ENCODE measurements at places on chromosomes 5 and 9.

DNA sequence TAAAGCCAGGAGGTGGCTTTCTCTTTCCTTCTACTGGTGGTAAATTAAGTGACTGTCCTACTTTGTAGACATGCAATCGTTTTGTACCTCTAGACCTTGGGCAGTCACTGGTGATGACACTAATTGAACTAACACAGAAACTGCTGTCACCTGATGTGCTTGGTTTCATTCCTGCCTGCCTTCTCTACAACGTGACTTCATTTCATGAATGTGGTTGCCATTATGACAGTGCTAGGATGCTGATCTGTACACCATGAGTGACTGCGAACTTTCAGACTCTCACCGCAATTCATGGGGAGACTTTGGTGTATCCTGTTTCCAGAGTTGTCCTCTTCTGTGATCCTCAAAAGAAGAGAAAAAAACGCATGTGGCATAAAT, 47.5 kb downstream of the UBE2QL1 start:
- no peak for DNase-seq

DNA sequence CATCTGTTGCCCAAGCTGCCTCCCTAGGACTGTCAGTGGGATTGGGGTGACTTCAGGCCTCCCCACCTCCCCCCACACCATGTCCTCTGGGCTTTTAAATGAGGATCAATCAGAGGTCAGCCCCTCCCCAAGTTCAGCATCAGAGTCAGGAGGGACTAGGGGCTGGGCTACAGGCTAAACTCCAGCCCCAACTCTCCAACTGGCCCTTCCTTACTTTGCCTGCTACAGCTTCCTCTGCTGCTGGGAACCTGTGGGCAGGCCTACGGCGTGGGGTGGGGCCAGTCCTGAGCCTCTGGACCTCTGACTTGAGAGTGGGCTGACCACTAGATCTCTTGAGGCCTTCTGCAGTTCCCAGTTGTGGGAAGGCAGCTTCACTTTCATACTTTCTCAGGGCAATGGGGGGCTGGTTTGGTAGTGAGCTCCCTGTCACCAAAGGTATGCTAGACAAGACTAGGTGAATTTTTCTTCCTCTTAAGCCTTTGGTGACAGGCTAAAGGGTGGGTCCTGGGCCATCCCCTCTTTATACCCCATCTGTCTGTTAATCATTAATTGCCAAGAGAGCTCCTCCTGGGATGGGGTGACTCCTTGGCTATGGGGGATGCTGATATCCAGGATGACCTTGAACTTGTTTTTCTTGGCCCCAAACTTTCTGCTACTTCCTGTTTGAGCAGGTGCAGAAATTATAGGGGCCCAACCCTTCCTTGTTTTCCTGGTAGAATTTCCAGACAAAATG, 10.8 kb upstream of the DAB2IP start:
- no peak for DNase-seq

DNA sequence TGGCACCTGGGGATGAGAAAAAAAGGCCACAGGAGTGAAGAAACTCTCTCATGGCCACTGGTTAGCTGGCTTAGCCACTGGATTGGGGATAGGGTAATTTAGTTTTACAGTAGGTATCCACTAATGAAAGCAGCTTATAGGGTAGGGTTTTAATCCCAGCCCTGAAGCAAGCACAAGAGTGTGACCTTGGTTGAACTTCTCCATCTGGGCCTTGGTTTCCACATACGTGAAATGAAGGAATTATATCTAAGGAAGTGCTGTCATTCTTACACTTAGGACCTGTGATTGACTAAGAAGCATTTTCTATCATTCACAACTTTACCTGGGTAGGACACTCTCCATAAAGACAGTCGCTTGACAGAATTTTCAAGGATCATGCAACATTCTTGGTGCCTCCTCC, 49.6 kb downstream of the FAT2 start:
- DNase-seq: no peak

DNA sequence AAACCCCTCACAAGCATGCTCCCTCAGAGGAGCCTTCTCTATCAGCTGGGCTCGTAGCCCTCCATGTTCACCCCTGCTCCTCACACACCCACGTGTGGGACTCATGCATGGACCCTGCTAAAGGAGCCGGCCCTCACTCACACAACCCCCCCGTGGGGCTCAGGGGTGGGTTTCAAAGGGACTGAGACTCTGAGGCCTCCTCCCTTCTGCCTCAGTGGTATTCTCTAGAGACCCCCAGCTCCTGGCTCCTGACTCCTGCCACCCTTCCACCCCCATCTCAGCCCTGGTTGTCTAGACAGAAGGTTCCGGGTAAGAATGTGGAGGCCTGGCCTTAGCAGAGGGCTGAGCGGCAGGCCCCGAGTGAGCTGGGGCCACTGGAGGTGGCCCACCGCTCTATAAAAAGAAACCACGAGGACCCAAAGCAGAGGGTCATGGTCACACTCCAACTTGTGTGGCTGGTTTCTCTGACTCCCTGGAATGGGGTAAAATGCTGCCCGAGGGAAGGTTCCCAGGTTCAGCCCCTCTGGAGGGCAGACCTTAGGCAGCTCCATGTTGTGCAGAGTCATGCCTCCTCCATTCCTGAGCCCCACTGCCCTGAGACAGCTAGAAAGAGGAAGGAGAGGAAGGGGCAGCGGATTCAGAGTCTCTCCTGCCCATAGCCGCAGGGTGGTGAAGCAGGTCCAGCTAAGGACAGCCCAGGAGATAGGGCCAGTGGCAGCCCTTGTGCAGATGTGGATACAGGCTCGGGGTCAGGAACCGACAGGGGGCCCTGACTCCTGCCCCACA, 10.8 kb downstream of the SEPTIN8 start:
- DNase-seq: no peak

DNA sequence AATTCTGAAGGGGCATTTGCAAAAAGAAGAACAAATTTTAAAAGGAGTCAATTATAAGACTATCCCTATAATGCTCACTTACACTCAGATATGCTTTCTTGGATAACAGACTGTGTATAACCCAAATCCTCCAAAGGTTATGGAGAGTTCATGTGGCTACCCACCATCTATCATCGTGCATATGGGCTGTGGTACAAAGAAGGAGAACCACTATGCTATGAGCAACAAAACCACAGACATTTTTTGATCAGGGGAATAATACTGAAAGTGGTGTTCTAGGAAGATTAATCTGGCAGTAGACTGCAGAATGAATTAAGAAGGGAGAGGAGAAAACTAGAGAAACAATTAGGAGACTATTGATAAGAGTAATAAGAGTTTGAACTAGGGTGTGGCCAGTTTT, 16.8 kb downstream of the NR3C1 start:
- DNase-seq: no peak

- DNase-seq: no peak
Measured at GRCh38 chr9:131690941-131691573, 48.8 kb downstream of the RAPGEF1 start.

DNA sequence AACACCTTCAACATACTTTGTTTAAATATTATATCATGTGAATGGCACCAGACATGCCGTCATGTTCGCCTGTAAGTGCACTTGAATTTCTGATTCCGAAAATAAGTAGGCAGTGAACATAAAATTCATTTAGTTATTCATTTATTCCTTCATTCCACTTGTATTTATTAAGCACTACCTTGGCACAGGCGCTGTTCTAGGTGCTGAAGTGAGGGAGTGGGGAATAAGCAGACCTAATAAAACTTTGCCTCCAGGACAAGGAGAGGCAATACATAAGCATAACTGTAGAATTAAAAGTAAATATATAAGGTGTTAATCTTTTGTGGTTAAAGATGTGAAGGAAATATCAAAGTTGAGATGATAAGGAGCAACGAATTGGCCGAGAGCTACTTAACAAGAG, 297.4 kb downstream of the TENT4A start:
- no peak for DNase-seq

GRCh38 chr5:67578011-67578410, 381.4 kb upstream of the CD180 start:
- DNase-seq: no peak

DNA sequence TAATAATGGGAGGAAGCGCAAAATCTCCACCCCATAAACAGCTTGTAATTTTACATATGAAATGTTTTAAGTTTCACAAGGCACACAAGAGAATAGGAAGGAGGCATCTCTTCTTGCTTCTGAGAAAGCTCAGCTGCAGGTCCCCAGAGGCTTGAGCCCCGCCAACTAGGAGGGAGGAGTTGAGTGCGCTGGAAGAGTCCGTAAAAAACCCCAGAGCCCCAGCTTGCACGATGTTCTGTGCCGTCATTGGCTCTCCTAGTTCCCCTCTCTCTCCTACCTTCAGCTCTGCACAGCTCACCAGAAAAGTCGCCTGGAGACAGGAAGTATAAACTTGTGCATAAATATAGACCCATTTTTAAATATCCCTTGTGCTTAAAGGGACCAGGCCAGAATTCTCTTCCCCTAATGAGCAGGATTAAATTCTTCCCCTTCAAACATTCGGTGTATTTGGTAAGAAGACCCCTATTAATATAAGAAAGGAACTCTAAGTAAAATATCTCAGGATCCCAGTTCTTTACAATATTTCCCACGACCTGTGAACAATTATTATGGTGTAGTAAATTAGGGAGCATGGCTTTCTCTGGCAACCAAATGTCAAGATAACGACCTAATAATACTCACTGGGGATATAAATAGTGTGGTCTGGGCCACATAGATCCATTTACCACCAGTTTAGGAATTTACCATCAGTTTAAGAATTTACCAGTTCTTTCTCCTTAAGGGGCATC, 13.7 kb downstream of the GLRX start:
- peak; percentile 55 for DNase-seq

DNA sequence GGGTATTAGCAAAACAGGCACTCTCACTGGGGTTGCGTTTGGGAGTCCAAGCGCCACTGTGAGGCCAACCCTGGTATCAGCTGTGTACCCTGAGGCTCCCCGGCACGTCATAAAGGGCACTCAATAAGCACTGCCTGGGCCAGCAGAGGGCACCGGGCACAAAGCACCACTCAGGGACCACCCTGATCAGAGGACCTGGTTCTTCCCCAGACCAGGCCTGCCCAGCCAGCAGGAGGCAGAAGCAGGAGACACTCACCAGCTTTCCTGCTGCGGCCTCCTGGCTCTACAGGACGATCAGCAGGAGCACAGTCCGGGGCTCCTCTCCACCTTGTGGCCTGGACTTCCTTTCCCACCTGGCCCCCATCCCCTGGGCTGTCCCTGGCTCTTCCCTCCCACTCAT, 12.6 kb downstream of the MGAT1 start:
- no peak for DNase-seq

All from stimulated activated CD4-positive, alpha-beta T cell treated with anti-CD3 and anti-CD28 coated beads, Interleukin-4, amount 100 ng/mL, for 4 hours (primary cell).